ENCODE measurements at places on chromosomes 16 and 17.

DNA sequence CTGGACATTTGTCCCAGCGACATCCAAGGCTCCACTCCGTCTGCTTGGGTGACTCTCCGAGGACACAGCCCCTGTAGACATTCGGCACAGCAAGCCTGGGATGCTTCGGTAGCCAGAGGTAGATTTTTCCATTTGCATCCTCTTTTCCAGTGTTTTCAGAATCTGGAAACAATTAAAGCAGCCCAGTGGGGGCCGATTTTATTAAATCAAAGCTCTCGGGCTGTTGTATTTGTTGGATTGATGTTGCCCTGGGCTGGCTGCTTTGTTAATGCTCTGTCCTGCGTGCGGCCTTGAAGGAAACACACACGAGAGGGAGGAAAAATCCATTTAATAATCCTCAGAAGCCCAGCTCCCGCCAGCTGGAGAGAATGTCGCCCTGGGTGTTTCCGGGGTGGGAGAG lies 158.1 kb upstream of the CIBAR2 start:
- DNase-seq, result no peak

DNA sequence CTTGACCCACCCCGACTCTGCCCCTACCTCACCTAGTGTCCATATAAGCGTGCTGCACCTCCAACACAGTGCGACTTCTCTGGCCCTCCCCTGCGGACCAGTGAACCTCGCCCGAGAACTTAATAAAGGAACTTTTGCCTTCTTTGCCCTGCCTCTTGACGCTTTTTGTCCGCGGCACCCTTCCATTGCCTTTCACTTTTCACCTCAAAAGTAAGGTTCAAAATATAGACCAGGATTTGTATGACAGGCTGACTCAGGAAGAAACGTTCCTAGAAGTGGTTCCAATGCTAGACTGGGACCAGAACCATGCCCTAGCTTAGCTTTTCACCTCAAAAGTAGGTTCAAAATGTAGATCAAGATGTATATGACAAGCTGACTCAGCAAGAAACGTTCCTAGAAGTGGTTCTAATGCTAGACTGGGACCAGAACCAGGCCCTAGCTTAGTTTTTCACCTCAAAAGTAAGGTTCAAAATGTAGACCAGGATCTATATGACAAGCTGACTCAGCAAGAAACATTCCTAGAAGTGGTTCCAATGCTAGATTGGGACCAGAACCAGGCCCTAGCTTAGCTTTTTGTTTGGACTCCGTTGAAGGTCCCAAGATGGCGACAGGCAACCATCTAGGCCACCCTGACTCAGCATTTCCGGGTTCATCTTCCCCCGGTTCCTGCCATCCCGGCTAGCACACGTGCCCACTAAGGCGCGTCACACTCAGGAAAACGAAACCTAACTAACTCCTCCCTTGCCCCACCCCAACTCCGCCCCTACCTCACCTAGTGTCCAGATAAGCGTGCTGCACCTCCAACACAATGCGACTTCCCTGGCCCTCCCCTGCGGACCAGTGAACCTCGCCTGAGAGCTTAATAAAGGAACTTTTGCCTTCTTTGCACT lies 51.0 kb upstream of the TMEM97 start:
- no peak for DNase-seq

DNA sequence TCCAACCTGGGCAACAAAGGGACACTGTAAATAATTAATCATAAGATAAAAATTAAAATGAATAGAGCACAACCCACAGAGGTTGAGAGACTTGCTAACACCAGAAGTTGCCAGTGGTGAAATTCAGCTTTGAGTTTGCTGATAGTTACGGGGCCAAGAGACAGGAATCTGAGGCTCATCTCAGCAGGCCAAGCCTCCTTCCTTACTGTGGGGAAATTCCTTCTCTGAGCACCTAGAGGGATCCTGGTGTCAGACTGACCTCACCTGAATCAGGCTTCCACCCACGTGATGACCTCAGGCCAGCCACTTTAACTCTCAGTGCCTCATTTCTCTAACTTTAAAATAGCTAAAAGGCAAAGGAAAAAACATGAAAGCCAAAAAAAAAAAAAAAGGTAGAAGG lies 4.7 kb downstream of the ABAT start:
- DNase-seq, result no peak

- no peak for DNase-seq
Measured at GRCh38 chr17:32488177-32488542, 1.4 kb downstream of the CDK5R1 start.

DNA sequence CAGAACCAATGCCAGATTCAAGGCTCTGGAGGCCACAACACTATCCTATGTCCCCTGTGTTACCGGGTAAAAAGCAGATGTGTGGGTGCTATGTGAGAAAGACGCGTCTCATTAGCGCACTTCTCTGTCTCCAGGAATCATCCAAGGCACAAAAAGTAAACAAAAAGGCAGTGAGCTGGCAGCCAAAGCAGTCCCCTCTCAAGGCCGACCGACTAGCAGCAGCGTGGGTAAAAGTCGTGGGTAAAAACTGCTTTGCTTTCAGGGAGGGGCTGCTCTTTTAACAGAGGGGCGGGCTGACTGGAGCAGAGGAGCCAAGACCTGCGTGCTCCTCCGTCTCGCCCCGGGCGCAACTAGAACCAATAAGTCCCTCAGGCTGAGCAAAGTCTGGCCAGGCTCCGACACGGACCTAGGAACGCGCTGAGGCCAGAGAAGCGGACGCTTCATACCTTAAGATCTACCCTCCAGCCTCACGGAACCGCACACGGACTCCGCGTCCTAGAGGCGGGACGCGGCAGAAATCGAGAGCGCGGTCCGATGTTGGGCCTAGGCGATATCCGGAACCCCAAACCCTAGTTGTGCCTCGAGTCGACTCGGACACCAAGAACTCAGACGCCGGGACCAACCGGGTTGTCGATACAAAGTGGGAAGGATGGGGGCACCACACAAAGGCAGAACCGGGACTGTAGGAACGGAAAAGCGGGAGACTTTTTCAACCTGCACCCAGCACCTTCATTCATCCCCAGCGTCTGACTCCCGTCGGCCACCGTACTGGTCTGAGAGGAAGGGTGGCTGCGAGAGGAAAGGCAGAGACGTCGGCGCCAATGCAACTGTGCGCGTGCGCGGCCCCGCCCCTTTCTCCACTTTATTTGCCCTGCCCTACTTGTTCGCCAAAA lies at the start of gene INTS2:
TSS of gene INTS2 (minus strand) at position 775 of the 893 bp plus-strand sequence. CDS start 1,338 bp downstream, outside the sequence.
- DNase-seq, result peak; percentile 92

DNA sequence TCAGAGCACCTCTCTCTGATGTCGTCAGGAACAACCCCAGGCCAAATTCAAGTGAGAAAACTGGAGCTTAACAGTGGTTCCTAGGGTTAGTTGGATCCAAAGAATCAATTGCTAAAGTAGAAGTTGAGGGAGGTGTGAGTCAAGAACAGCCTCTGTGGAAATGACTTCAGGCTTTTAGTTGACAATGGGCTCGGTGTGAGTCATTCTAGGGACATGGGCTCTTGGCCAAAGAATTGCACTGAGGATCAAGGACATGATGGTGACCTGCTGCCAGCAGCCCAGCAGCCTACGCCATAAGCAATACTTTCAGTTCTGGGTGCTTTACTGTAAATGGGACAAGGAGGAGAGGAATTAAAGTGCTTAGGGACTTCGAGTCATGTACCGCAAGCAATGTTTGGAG lies 32.1 kb upstream of the SMURF2 start:
- no peak for DNase-seq

- DNase-seq, result no peak
Measured at GRCh38 chr17:67105213-67105612, 60.9 kb downstream of the CACNG1 start.

GRCh38 chr17:63495491-63495890 lies 18.6 kb downstream of the ACE start:
- DNase-seq, result no peak

- DNase-seq, result no peak
Measured at GRCh38 chr17:67759355-67760171, 41.8 kb downstream of the NOL11 start.

- no peak for DNase-seq
Measured at GRCh38 chr17:9780552-9780951, 10.8 kb downstream of the DHRS7C start.

- DNase-seq, result no peak
Measured at GRCh38 chr17:64551461-64551860, 44.7 kb downstream of the CEP95 start.

DNA sequence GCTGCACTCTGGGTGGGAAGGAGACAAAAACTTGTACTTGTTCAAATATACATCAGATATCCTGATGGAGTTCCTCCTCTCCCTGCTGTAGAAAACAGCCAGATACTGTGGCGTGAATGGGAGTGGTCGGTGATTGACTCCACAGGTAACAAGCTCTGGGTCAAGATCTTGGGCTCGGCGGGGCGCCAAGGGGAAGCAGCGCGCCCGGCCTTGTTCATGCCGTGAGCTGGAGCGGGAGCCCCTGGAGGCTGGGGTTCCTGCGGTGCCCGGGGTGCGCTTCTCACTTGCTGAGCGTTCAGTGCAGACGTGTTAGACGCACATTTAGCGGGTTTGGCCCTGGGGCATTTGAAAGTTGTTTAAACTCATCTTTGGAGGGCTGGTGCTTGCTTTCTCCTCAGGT lies 44.4 kb downstream of the BANP start:
- DNase-seq, result no peak

DNA sequence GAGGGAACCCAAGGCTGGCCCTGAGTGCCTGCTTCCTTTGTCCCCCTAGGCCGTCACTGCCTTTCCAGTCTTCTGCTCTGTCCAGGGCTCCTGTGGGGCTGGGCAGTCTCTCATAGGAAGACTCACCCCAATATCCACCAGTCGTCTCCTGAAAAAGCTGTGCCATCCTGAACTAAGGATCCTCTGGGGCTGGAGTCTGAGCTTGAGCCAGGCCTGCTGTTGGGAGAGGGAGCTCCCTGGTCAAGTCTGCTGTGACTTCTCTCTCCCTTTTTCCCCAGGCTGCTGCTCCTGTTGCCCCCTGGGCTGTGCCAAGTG lies 963 bp downstream of the MT1H start:
- DNase-seq, result no peak

DNA sequence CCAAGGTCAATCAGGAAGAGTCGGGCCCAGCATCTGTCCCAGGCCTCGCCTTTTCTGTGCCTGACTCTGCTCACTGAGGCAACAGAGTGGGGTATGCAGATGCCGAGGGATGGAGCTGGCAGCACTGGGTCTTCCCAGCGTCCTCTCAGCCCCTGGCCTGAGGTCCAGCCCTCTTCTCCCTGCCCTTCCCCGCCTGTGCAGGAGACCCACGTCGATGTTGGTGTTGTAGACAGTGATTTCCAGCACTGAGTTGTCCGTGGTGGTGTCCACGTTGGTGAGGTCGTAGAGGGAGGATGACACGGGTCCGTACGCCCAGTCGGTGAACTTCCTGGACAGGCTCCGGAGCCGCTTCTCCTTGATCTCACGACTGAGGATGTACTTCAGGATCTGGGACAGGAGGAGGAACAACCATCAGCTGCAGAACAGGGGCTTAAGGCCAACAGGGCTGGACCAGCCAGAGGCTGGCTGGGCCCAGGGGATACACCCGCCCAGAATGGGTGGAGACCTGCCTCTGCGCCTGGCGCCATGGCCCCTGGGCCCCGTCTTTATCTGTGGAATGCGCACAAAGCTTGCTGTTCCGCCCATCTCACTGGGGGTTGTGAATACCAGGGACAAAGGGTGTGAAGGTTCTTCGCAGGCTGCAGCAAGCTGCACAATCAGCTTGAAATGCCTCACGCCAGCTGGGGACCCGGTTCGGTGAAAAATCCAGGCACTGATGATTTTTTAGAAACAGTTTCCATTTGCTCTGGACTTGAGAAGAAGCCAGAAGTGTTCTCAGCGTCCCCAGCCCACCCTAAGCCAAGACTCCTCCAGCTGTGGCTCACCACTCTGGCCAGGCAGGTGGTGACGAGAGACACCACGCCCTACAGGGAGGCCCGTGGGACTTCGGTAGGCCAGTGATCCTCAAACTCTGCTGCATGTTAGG lies 27.5 kb downstream of the TRPV3 start:
- DNase-seq, result no peak

GRCh38 chr16:55434000-55434399 lies 45.0 kb upstream of the MMP2 start:
- no peak for DNase-seq

DNA sequence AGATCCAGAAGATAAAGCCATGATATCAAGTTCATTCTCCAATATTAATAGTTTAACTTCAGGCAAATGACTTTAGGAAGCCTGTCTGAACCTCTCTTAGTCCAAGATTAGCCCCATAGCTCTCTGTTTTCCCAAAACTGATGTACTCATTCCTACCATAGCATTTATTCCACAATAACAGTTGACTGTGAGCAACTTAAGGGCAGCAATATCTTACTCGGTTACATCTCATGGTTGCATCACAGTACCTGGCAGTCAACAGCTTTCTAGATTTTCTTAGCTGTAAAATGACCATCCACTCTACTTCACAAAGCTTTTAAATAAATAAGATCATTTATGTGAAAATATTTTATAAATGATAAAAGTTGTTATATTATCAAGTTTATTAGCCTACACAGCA lies 58.2 kb upstream of the STAC2 start:
- no peak for DNase-seq

DNA sequence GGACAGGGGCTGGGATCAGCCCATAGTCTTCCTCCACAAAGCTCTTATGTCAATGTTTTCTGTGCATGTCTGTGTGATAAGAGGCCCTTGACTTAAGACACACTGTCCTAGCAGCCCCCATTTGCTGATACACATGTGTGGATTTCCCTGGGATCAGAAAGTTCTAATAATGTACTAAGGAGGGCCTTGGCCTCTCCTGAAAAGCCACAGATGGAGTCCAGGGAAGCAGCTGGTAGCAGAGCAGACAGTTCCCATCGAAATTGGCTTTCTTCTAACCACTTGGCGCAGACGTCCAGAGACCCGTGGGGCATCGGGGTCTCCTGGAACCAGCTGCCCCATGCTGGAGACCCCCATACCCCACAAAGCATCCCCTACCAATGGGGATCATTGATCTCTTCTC lies 4.3 kb upstream of the GP2 start:
- DNase-seq, result no peak

GRCh38 chr16:86087011-86087895 lies 188.3 kb downstream of the IRF8 start:
- DNase-seq, result no peak

- no peak for DNase-seq
Measured at GRCh38 chr16:89864527-89864820, 8.9 kb upstream of the TCF25 start.

- no peak for DNase-seq
Measured at GRCh38 chr17:6757747-6758146, 1.9 kb downstream of the XAF1 start.

- DNase-seq, result no peak
Measured at GRCh38 chr17:78122931-78123249, 5.7 kb downstream of the TMC6 start.

GRCh38 chr17:70820276-70820675 lies 650.9 kb downstream of the KCNJ2 start:
- no peak for DNase-seq
